ENCODE measurements at places on chromosomes 4 and X. TPM values are rescaled to one million over a fixed set of nuclear protein-coding genes. Genes with fewer than 3 reads are reported as not detected.

- DNase-seq, result no peak
Measured at GRCh38 chr4:10173754-10174749, 57.5 kb upstream of the WDR1 start.

Gene BTC
- not detected for total RNA-seq

DNA sequence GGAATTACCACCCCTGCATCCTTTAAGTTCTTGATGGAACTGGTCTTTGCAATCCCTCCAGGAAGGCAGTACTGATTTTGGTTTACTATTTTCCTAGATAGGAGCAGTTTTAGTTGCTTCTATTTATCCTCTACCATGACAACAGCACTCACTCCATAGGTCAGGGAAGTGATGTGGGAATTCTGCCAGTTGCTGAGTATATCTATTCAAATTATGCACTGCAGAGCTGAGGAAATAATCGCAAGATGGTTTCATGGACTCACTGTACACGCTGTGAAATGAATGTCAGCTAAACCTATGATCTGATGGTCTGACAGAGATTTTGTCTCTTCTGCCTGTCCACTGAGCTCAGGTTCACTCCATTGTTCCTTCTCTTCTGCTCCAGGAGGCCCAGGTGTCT lies 135.8 kb downstream of the FAAH2 start:
- DNase-seq, result no peak

GRCh38 chr4:148842843-148843242 lies 400.6 kb upstream of the NR3C2 start:
- no peak for DNase-seq

GRCh38 chr4:181258569-181258968 lies 984.6 kb upstream of the TENM3 start:
- DNase-seq, result no peak

Gene TMEM255A
- not detected for total RNA-seq

GRCh38 chr4:187732524-187732923 lies 263.0 kb upstream of the ZFP42 start:
- no peak for DNase-seq

- DNase-seq, result peak; percentile 88
Measured at GRCh38 chrX:40169193-40170101, 71.7 kb upstream of the BCOR start.

Gene KIAA1210
- not detected for total RNA-seq

- peak; percentile 19 for DNase-seq
Measured at GRCh38 chr4:22237155-22237751, 278.6 kb downstream of the ADGRA3 start.

DNA sequence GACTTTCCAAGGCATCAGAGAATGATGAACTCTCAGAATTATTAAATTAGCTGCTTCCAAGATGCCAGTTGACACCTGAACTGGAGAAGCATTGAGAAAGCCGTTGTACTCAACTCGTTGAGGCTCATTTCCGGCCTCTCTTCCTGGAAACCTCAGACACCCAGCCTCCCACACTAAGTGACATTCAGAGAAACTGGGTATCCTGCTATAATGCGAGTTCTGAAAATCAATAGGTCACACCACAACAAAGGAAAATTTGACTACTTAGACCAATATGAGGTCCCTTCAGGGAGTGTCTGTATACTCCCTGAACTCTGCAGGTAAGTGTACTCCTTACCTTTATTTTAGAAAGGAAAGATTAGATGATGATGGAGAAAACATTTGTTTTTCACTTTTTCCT lies 51.2 kb downstream of the ENPEP start:
- peak; percentile 68 for DNase-seq

DNA sequence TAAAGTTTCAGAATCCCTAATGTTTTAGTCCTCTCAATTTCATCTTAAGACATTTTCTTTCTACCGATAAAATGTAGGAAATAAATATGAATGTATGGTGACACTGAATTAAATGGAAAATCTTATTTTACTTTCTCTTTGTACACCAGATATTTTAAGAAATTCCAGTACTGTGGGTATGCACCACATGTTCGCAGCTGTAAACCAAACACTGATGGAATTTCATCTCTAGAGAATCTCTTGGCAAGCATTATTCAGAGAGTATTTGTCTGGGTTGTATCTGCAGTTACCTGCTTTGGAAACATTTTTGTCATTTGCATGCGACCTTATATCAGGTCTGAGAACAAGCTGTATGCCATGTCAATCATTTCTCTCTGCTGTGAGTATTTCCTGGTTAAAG lies 26.9 kb downstream of the C4orf46 start:
- no peak for DNase-seq

- DNase-seq, result no peak
Measured at GRCh38 chrX:16119353-16120220, 3.8 kb upstream of the GRPR start.
